ENCODE measurements at places on chromosomes 2 and 18.

GRCh38 chr2:10425699-10426098, 22.4 kb downstream of the ODC1 start:
- no peak for DNase-seq

DNA sequence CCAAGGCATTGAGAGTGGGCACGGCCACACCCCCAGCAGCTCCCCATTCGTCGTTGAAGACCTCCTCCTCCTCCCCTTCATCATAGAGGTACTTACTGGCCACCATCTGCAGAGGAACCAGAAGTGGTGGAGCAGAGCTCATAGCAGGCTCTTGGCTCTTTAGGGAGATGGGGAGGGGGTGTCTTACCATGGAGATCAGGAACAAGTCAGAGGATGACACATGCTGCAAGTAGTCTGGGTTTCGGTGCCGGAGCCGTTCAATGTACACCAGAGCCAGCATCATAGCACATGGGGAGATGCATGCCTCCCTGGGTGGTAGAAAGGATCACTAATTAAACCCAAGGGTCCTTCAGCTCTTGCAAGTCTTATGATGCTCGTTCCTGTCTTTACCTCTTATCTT, 1.9 kb downstream of the CNPPD1 start:
- no peak for DNase-seq

DNA sequence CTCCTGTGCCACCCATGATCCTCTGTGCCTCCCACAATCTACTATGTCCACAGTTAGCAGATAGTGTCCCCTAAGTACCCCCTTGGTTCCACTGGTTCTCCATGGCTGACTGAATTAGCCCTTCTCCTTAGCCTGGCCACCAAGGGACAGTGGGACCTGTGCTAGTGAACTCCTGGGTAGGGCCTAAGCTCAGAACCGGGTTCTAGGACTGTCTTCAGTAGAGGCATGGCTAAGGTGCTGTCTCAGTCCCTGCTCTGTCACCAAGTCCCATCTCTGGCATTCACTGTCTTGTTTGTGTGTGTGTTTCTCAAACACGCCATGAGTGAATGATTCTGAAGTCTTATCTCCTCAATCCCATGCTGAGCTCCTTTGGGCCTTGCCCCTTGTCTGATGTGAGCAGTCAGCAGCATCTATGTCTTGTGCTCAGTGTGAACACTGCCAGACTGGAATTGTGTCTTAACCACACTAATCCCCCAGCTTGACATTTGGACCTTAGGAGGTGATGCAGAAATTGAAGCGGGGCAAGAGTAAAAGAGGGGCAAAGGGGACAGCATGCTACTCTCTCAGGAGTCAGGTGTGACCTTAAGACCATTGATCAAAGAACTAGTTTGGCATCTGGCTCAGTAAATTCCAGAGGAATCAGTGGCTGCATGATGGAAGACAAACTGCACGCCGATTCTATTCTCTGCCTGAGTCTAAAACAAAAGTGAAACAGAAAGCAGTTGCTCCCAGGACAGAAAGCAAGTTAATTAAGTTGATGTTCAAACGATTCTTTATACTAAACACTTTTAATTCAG, 190.5 kb downstream of the ALPK2 start:
- DNase-seq = no peak

GRCh38 chr2:27701676-27702075, 38.0 kb downstream of the SLC4A1AP start:
- no peak for DNase-seq

GRCh38 chr2:64929333-64929732, 59.9 kb upstream of the SLC1A4 start:
- no peak for DNase-seq

GRCh38 chr2:126888046-126888445, 10.6 kb upstream of the TEX51 start:
- DNase-seq = no peak

DNA sequence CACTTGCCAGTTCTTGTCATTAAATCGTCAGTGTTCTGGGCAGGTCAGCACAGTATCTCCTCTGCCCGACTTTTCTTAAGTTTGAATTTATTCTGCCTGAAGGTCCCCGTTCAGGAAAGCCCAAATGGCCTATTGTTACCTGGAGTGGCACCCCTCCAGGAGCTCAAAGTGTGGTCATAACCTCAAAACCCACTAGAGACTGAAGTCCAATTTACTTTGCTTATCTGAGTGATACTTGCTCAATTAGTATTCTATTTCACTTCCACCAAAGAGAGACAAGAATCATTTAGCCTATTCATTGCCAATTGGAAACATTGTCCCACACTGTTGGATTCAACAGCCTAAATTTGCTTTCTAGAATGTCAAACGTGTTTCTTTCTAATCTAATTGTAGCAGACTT, 375.3 kb downstream of the LNPK start:
- no peak for DNase-seq

DNA sequence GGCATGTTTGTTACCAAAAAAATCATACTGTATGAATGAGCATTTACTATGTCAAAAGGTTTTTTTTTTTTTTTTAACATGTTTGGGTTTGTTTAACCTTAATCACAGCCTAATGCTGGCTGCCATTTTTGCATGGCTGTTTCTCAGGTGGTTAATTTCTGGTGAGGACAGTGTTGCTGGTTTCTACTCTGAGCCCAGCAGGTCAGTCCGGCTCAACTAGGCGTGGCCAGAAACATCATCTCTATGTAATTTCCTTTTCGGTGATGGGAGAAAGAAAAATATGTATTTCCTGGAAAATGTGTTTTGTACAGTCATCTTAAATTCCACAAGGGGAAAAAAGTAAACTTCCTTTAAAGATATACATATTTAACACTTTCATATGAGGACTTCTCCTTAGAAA, 24.9 kb upstream of the BZW1 start:
- DNase-seq = no peak

DNA sequence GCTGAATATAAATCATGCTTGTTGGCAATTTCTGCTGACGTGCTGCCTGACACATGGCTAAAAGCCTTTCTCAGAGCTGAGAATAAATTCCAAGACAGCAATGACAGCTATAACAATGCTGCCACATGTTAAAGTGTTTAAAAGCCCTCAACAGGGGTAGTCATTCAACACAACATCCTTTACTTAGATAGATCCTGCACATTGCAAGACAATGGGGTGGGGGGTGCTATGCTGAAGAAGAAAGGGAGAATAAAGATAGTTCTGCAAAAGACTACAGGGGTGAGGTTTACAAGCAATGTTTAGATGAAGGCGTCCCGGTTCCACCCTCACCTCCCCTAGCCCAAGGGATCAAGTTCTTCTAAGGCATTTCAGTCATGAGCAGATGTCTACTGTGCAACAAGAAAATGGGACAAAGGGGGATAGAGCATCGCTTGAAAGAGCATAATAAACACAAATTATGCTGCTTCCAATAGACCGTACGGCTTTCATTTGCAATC, 291.0 kb upstream of the ACVR2A start:
- DNase-seq = no peak

- no peak for DNase-seq
Measured at GRCh38 chr2:179787601-179788000, 73.8 kb downstream of the ZNF385B start.

DNA sequence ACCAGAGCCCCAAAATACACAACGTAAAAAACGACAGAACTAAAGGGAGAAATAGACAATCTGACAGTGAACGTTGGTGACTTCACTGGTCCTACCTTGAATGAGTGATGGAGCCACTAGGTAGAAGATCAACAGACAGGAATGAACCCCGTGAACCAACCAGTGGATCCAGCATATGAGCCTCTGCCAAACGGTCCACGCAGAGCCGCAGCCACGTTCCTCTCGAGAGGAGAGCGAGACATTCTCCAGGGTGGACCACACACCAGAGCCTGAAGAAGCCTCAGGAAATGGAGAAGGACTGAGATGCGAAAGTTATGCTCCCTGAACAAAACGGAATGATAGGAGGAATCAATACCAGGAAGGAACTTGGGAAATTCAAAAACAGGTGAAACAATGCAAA, 178.4 kb downstream of the RTP5 start:
- no peak for DNase-seq

DNA sequence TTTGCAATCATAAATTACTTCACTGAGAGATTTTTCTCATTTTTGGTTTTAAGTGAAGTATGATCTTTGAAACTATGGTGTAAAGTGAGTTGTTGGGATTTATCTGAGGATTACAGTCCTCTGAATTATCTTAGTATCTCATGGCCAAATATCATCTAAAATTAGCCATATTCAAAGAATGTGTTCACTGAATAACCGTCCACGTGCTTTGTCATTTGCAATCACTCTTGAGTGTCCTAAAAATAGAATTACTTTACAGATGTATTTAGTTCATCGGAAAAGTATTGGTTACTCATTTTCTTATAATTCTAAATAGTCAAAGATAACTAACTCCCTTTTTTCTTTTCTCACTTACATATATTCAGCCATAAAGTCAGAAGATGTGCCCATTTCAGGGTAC, 141.2 kb downstream of the RTN4 start:
- DNase-seq = no peak

DNA sequence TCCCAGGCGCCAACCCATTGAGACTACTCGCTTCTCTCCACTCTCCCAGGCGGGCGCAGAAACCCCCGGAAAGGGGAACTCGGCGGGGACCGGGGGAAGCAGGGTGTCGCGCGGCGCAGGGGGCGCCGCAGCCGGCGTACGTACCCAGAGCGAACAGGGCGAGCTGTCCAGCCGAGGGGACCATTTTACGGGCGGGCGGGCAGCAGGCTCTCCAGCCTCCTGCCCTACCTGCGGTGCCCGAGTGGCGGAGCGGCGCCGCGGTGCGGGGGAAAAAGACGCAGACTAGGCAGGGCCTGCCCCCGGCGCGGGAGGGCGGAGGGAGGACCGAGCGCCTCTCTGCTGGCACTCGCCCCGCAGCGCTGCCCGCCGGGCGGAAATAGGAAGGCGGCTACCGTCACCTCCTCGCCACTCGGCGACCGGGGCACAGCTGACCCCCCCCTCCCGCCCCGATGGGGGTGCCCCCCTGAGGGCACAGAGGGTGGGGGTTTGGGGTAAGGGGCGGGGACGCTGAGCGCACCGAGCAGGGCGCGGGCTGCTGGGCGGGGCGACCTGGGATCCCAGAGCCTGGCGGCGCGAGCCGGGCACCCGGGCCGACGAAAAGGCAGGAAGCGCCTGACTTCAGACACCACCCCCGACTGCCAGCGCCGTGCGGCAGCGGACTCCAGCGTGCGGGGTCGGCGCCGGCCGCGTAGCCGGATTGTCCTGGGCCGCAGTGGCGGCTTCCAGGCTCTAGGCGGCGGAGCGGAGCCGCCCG, at the start of gene TGFA:
TGFA (minus strand) TSS at position 243 of the 754 bp plus-strand sequence; CDS start at position 184, 59 bp downstream.
- peak; percentile 57 for DNase-seq

DNA sequence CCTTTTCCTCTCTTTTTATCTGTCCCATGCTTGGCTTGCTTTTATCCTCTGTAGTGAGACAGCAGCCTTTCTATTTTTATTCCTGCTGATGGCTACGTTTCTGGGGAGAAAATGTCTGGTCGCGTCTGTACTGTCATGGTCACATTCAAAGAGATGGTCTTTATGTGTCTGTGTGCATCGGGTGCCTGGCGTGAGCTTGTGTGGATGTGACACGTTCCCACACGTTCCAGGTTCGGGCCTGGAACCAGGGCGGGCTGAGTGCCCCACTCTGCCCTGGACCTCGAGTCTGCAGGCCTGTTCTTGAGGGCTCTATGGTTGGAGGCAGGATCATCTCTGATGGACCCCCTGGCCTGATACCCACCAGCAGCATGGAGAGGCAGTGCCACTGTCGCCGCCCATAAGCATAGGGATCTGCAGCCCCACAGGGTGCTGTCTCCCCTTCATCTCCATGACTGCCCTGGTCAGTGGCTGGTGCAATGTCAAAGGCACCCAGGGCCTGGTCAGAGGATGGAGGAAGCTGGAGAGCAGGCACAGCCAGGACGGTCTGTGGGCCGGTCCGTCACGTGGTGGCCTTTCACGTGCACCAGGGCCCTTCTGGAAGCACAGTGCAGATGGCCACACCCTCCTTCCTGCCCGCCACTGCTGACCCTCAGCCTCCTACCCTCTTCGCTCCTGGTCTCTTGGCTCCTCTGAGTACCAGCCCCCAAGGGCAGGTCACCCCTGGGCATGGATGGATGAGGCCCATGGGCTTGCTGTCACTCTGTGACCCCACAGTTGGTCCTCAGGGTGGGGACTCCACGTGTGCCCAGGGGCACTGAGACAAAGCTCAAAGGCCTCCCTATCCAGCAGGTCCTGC, 149.2 kb upstream of the TWIST2 start:
- DNase-seq = no peak

DNA sequence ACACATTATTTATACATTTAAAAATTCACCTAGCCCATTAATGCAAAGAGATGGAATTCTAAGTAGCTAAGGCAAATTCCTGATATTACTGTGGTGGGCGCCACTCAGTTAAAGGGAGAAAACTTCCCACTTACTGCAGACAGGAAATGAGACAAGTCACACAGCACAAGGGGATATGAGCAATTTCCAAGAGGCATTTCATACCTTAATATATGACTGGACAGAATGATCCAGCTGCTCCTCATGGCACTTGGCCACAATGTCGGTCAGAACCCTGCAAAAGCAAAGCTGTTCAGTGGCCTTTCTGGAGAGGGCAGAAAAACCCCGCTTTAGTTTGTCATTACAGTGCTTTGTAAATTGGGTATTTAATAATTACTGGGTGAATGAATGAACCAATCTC, 121.4 kb upstream of the CCDC195 start:
- no peak for DNase-seq

GRCh38 chr18:43780782-43781340, 503.6 kb upstream of the SYT4 start:
- DNase-seq = no peak

- DNase-seq = no peak
Measured at GRCh38 chr2:179302764-179303571, 38.3 kb upstream of the SESTD1 start.

DNA sequence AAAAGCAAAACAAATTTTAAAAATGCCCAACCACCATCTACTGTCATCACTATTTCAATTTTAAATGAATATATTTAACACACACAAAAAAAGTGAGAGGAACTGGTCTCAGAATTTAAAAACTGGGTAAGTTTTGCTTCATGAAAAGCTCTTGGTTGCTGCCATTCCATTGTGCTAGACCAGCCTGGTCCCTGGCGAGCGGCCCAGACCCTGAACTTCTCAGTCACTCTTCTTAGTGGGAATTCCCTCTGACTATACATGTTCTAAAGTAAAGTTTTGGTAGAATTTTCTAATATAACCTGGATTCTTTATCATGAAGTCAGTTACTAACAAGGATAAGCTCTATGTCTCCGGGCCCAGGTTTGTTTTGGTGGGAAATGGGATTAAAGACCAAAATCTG, 34.8 kb upstream of the TMEM177 start:
- DNase-seq = no peak

DNA sequence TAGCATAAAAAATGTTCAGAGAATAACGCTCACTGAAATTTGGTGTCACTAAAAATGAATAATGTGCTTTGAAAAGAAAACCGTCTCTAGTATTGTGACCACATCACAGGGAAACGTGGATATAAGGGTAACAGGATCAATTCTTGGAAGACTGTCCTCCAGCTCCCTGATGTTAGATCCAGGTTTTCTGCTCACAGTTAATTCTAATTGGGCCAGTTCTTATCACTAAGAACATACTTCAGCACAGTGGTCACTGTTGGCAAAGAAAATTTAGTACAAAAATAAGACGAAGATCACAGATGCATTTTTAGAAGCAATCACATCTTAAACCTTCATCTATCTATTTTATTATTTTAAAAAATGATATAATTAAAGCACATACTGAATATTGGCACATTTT, 57.0 kb upstream of the CD226 start:
- DNase-seq = no peak

Data from NCI-H2171 (cell line).